NB4 (cell line): ENCODE measurements at places on chromosomes 6 and 20.
A peak's percentile ranks its signal among the peaks of the same experiment; 100 is the strongest.

- no peak for DNase-seq
Measured at GRCh38 chr20:37190354-37191112, 11.2 kb upstream of the MROH8 start.

DNA sequence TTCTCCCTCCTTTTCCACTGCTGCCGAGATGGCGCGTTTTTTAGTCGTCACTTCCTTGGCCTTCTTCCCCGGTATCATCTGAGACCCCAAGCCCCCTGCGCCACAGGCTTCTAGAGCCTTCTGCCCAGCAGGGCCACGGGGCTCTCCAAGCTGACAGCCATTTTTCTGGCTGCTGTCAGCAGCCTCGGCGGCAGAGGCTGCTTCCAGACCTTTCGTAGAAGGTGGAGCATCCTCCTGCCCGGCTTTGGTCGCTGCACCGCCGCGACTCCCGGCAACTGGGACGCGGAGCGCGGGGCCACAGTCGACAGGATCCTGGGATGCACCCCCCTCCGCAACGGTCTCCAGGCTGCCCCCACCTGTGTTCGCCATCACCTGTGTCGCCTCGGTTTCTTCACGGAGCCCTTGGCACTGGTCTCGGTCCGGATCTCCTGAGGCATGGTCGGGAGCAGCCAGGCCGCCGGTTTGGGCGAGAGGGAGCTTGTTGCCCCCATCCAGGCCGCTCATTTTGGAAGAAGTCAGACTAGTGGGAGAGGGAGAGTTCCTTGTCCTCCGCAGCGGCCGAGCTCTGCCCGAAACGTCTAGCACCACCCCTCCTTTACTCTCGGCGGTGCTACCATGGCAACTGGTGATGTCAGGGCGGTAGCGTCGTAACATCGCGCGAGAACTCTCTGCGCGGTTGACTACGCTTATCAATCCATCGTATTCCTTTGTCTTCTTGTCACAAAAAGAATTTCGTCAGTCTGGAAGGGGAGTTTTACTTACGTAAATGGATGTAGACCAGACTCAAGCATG is at the start of gene TSPYL4:
Gene TSPYL4, minus strand, starts transcription at position 571 of the 792 bp plus-strand sequence. Its CDS starts 67 bp downstream, at position 504.
- DNase-seq = peak; percentile 95

GRCh38 chr6:100595456-100595855 is 130.7 kb upstream of the SIM1 start:
- no peak for DNase-seq

- no peak for DNase-seq
Measured at GRCh38 chr20:62714006-62714405, 5.4 kb downstream of the NTSR1 start.

- no peak for DNase-seq
Measured at GRCh38 chr20:36498386-36499179, 42.7 kb upstream of the MYL9 start.

DNA sequence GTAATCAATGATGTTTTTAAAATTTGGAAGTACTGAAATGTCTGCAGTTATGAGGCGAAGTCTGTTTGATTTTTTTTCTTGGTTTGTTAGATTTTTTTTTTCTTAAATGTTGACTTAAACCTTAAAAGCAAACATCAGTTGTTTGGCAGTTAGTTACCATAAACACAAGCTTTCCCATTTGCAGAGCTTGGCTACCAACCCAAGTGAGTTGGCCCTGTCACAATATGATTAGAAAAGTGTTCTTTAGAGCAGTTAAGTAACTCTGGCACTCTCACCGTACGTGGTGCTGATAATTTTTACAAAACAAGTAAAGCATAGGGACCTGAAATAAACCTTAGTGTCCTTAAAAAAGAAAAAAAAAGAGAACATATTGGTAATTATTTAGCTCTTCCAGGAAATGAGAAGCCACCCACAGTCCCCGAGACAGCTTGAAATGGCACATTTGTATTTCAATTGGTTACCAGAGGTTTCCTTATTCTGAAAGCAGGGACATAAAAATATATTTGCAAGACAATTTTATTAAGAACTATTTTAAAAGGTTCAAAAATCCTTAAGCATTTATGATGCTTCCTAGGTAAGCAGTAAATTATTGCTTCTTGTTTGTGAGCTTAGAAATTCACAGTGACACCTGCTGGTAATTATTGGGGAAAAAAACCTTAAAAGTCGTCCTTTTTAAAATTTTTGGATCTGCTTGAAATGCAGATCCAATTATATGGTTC is 3.9 kb downstream of the HEY2 start:
- DNase-seq = peak; percentile 45

GRCh38 chr20:50126662-50127061 is 13.7 kb upstream of the UBE2V1 start:
- no peak for DNase-seq

DNA sequence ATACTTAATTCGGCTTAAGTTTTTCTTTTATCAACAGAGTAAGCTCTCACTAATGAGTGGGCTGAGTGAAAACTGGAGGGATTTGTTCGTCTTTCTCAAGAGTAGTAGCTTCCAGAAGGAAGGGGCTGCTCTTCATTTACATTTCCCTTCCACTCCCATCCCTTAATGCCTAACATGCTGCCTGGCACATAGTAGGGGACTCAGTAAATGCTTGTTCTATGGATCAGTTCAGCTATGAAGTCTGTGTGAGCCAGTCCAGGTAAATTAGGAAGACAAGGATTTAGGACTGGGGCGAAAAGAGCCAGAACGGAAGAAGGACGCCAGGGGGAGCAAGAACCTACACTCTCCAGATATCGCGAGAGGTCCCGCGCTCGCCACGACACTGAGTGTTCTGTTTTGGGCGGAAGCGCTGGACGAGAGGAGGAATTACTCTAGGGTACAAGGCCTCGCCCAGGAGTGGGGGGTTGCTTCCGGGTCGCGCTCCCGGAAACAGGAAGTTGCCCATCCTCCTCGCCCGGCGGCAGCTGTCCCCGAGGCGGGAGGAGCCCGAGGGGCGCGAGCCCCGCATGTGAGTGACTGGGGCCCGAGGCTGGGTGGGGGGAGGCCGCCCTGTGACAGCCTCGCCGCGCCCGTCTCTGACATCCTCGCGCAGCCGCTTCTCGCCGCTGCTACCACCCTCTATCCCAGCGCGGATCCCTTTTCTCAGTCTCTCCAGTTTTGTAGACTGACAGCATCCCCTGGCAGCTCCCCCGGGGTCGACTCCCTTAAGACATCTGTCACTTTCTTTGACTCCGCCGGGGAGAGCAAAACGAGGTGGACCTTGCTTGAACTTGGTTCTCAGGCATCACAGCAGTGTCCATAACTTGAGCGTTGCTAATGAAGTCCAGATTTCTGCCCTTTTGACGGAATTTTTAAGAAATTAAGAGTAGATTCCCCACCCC is at the start of gene C6orf89:
Gene C6orf89, plus strand, starts transcription at position 492 of the 941 bp plus-strand sequence. CDS start 13,493 bp downstream, outside the sequence.
- peak; percentile 99 for DNase-seq

DNA sequence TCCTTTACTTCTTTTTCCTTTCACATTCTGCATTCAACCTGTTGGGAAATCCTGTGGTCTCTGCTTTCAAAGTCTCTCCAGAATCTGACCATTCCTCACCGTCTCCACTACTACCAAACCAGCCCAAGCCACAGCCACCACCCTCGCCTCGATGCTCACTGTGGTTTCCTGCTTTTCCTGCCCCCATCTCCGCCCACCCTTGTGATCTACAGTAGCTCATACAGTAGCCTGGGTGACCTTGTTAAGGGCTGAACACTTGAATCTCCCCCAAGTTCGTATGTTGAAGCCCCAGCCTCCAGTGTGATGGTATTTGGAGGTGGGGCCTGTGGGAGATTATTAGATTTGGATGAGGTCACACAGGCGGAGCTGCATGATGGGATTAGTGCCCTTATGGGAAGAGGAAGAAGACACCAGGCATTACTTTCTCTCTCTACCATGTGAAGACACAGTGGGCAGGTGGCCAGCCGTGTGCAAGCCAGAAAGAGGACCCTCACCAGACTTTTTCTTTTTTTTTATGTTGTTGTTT is 189.0 kb upstream of the UST start:
- peak; percentile 90 for DNase-seq

DNA sequence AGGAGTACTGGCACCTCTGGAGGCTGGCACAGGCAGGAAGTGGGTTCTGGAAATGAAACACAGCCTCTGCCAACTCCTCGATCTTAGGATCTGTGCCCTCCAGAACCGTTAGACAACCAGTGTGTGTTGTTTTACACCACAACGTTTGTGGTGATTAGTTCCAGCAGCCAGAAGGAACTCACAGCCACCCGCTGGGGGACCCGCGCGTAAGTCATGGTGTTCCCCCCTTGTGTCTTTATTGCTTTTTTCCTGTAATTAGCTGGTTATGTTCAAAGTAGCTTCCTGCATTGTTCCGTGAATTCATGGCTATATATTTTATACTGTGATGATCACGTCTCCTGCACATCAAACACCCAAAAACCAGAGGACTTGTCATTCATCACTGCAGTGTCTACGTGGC is 117.4 kb downstream of the RNASET2 start:
- no peak for DNase-seq

- peak; percentile 45 for DNase-seq
Measured at GRCh38 chr6:145247692-145248419, 487.5 kb downstream of the EPM2A start.

GRCh38 chr20:23081263-23081819 is 4.8 kb downstream of the CD93 start:
- peak; percentile 59 for DNase-seq

- DNase-seq = no peak
Measured at GRCh38 chr20:22160101-22160652, 424.2 kb downstream of the FOXA2 start.

DNA sequence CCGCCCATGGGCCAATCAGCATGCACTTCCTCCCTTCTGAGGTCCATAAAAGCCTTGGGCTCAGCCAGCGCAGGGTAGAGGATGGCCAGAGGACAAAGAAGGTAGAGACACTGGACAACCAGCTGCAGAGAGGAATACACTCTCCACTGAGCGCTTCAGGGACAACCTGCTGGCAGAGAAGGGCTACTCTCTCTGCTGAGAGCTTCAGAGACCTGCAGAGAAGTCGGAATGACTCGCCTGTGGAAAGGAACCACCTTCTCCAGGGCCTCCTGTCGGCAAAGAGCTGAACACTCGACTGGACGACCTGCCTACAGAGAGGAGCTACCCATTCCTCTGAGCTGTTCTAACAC is 31.4 kb upstream of the SLA2 start:
- DNase-seq = no peak

DNA sequence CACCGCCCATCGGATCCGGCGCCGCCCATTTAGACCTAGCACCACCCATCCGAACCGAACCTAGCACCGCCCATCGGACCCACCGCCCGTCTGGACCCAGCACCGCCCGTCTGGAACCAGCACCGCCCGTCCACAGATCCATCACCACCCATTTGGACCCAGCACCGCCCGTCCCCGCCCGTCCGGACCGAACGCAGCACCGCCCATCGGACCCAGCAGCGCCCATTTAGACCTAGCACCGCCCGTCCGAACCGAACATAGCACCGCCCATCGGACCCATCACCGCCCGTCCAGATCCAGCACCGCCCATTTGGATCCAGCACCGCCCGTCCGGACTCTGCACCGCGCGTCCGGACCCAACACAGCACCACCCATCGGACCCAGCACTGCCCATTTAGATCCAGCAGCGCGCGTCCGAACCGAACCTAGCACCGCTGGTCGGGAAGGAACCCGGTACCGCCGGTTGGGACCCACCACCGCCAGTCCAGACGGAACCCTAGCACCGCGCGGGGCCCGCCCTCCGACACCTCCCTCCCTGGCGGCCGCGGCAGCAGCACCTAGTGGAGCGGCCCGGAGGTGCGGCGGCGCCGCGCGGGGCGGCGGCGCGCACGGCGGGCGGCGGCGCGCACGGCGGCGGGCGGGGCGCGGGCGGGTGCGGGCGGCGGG is 348 bp upstream of the AFDN start:
- DNase-seq = no peak

- DNase-seq = no peak
Measured at GRCh38 chr6:71420095-71420692, 131.6 kb downstream of the OGFRL1 start.

- peak; percentile 22 for DNase-seq
Measured at GRCh38 chr6:16420715-16421461, 182.5 kb downstream of the GMPR start.

DNA sequence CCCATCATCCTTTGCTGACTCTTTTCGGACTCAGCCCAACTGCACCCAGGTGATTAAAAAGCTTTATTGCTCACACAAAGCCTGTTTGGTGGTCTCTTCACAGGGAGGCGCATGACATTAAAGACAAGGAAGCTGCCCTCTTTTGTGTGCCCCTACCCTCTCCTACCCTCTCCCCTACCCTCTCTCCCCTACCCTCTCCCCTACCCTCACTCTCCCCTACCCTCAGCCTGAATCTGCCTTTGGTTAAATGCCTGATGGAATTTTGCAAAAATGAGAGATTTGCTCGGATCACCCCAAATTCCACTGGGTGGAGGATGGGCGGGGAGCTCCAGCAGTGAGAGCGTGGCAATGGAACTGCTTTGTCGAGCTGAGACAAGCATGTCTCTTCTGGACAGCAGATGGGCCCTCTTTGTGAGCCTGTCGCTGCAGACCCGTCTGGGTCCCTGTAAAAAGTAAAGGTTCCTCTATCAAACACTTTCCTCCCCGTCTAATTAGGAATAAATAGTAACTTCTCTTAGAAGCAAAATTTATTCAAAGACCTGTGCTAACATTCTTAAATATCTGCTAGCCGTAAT is 76.4 kb upstream of the MLN start:
- DNase-seq = no peak

DNA sequence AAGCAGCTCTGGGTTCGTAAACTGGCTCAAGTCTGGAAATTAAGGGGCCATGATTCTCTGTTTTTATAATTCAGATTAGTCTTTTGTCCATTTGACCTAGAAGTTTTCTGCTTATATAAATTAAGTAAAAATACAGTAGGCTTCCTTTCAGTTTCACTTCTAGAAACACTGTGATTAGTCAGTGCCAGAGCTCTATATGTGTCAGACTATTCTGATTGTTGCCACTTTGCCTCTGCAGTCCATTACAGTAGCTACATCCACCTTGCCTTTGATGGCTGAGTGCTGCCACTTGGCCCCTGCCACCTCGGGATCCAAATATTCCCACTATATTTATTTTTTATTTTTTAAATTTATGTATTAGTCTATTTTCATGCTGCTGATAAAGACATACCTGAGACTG is 7.9 kb downstream of the ZC2HC1B start:
- DNase-seq = no peak

- DNase-seq = no peak
Measured at GRCh38 chr6:155171747-155172449, 91.9 kb upstream of the CLDN20 start.

GRCh38 chr6:22067122-22067521 is 229.7 kb downstream of the PRL start:
- no peak for DNase-seq

GRCh38 chr6:112432853-112433252 is 85.7 kb downstream of the RFPL4B start:
- DNase-seq = no peak

GRCh38 chr6:140001821-140002341 is 627.4 kb upstream of the CITED2 start:
- no peak for DNase-seq

DNA sequence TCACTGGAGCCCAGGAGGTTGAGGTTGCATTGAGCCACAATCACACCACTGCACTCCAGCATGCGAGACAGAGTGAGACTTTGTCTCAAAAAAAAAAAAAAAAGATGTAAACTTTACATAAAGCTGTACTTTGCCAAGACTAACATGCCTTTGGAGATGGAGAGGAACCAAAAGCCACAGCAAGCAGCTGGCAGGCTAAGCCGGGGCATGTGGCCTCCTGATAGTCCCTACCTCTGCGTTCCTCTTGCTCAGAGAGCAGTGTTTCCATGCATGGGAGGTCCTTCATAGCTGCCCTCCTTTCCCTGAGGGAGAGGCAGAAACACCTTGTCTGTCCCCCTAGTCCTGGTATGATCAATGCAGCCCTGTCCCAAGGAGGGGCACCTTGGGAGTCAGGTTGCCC is 35.2 kb downstream of the SPATA2 start:
- no peak for DNase-seq

GRCh38 chr20:20734475-20734948 is 22.1 kb upstream of the RALGAPA2 start:
- peak; percentile 99 for DNase-seq
